Upper lobe of left lung (tissue), 6 donors: ENCODE measurements at places on chromosomes 3 and 15. TPM values are rescaled to one million over a fixed set of nuclear protein-coding genes. Genes with fewer than 3 reads are reported as not detected.

- no peaks in the 10 kb centered on the region for H3K36me3 ChIP-seq
- H3K27ac ChIP-seq = no peak overlapping the region
- H3K4me1 ChIP-seq = no peaks in the 10 kb centered on the region
- H3K4me3 ChIP-seq = no peak overlapping the region
- DNase-seq = peak; percentile 34
These were observed 11.9 kb upstream of the CD200R1L start for GRCh38 chr3:112858410-112859069.

DNA sequence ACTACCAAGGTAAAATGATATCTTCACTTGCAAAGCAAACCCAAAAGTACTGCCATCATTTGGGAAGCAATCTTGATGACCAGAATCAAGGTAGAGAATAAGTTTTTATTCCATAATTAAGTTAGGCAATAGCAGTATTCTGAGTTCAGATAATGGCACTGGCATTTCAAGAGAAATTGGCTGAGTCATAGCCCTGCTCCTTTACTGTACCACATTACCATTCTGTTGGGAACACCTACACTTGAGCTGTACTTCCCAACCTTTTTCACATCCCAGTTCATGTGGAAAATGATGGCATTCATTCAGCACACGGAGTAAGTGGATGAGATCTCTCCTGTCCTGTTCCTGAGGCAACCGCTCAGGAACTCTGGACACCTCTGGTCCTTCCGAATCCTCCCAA lies 311.6 kb upstream of the TPRG1 start:
- DNase-seq = no peak
- no peak overlapping the region for H3K27ac ChIP-seq
- H3K36me3 ChIP-seq = no peaks in the 10 kb centered on the region
- no peak overlapping the region for H3K4me3 ChIP-seq

- no peak overlapping the region for H3K4me3 ChIP-seq
- no peaks in the 10 kb centered on the region for H3K27me3 ChIP-seq
- no peak for DNase-seq
- peaks cover 19% of the 10 kb centered on the region for H3K4me1 ChIP-seq
- no peaks in the 10 kb centered on the region for H3K36me3 ChIP-seq
These were observed 182.5 kb downstream of the SLCO3A1 start for GRCh38 chr15:92035961-92036360.

DNA sequence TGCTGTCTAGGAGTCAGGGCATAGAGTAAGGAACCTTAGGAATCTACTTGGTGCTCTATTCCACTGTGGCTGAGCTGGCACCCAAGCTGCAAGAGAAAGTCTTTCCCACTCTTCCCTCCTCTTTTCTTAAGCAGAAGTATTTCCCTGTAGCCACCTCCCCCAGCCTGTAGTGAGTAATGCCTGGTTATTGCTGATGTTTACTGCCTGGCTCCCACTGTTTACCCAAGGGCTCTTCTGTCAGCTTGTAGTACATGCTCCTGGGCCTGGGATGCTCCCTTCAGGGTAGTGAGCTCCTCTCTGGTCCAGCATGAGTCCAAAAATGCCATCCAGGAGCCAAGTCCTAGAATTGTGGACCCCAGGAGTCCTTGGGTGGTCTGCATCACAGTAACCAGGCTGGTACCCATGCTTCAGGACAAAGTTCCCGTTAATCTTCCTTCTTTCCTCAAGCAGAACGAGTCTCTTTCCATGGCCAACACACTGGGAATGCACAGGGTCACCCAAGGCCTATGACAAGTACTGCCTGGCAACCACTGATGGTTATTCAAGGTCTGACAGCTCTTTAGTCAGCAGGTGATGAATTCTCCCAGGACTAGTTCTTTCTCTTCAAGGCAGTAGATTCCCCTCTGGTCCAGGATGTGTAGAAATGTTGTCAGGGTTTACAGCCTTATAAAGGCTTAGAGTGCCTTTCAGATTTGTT lies 17.6 kb downstream of the GALK2 start:
- H3K27ac ChIP-seq = no peak overlapping the region
- no peak overlapping the region for H3K4me3 ChIP-seq
- H3K27me3 ChIP-seq = no peaks in the 10 kb centered on the region
- H3K4me1 ChIP-seq = no peaks in the 10 kb centered on the region
- no peaks in the 10 kb centered on the region for H3K36me3 ChIP-seq
- DNase-seq = no peak

DNA sequence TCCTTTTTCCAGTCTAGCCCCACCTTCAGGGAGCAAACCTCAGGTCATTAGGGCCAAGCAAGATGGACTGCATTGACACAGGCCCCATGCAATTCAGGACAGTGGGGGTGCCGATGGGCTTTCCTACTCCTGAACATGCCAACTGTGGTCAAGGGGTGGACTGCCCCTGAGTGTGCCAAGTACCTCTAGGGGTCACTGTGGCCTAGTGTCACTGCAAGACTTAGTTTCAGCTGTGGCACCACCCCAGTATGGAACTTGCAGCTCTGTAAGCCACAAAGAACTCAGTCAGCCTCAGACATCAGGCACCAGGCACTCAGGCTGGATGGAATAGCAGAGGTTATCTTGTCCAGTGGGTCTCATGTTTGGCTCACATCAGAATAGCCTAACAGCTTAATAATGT lies 32.3 kb downstream of the EXOG start:
- H3K36me3 ChIP-seq = peaks cover 30% of the 10 kb centered on the region
- no peak for DNase-seq
- no peak overlapping the region for H3K4me3 ChIP-seq
- no peaks in the 10 kb centered on the region for H3K4me1 ChIP-seq
- no peaks in the 10 kb centered on the region for H3K27me3 ChIP-seq

DNA sequence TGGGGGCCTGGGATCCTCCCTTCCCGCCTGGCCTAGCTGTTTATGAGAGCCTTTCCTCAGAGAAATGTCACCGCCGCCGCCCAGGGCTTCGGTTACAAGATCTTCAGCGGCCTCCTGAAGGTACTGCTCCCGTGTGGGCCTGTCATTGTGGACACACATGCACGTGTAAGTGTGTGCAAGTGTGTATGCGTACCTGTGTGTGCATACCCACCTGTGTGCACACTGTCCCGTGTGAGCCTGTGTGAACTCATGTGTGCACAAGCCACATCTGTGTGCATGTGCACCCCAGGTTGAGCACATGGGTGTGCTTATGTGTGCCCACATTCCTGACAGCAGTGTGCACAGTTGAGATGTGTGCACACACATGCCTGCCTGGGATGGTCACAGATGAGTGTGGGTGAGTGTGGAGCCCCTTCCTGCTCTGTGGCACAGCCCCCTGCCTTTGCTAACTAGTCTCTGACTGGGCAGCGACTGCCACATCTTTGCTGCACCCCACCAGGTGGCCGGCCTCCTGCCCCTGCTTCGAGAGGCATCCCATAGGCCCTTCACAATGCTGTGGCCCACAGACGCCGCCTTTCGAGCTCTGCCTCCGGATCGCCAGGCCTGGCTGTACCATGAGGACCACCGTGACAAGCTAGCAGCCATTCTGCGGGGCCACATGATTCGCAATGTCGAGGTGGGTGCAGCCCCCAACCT lies 14.1 kb downstream of the NT5DC2 start:
- peaks cover 81% of the 10 kb centered on the region for H3K36me3 ChIP-seq
- no peaks in the 10 kb centered on the region for H3K27me3 ChIP-seq
- peaks cover 3% of the 10 kb centered on the region for H3K4me1 ChIP-seq
- no peak overlapping the region for H3K27ac ChIP-seq
- no peak for DNase-seq

DNA sequence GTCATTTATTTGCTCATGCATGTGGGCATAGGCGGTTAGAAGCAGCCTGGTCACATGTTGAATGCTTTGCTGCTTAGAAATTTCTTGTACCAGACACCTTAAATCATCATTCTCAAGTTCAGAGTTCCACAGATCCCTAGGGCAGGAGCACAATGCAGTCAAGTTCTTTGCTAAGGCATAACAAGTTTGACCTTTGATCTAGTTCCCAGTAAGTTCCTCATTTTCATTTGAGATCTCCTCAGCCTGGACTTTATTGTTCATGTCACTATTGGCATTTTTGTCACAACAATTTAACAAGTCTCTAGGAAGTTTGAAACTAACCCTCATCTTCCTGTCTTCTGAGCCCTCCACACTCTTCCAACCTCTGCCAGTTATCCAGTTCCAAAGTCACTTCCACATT lies 22.8 kb downstream of the HGD start:
- no peak overlapping the region for H3K27ac ChIP-seq
- DNase-seq = no peak
- H3K4me1 ChIP-seq = no peaks in the 10 kb centered on the region
- H3K27me3 ChIP-seq = no peaks in the 10 kb centered on the region
- no peak overlapping the region for H3K4me3 ChIP-seq
- no peaks in the 10 kb centered on the region for H3K36me3 ChIP-seq

- H3K36me3 ChIP-seq = no peaks in the 10 kb centered on the region
- H3K27ac ChIP-seq = no peak overlapping the region
- H3K4me3 ChIP-seq = peak overlapping the region; percentile 16
- DNase-seq = peak; percentile 97
These were observed 32.8 kb downstream of the DNASE1L3 start for GRCh38 chr3:58177747-58178527.

GRCh38 chr3:154886437-154886836 lies 193.7 kb upstream of the MME start:
- H3K4me3 ChIP-seq = no peak overlapping the region
- H3K36me3 ChIP-seq = no peaks in the 10 kb centered on the region
- H3K27ac ChIP-seq = no peak overlapping the region
- DNase-seq = no peak

Gene MAP3K13
- total RNA-seq = 41.4 TPM

- H3K27me3 ChIP-seq = no peaks in the 10 kb centered on the region
- no peaks in the 10 kb centered on the region for H3K4me1 ChIP-seq
- H3K36me3 ChIP-seq = no peaks in the 10 kb centered on the region
- H3K4me3 ChIP-seq = no peak overlapping the region
- DNase-seq = no peak
These were observed 101.8 kb downstream of the RAB11A start for GRCh38 chr15:65970937-65971740.

- H3K27me3 ChIP-seq = no peaks in the 10 kb centered on the region
- H3K36me3 ChIP-seq = peaks cover 96% of the 10 kb centered on the region
- no peaks in the 10 kb centered on the region for H3K4me1 ChIP-seq
- H3K27ac ChIP-seq = peak overlapping the region; percentile 26
- no peak for DNase-seq
- no peak overlapping the region for H3K4me3 ChIP-seq
These were observed 15.1 kb upstream of the ZBTB47 start for GRCh38 chr3:42638339-42638842.

Gene TNFSF10
- 86.3 TPM for total RNA-seq

DNA sequence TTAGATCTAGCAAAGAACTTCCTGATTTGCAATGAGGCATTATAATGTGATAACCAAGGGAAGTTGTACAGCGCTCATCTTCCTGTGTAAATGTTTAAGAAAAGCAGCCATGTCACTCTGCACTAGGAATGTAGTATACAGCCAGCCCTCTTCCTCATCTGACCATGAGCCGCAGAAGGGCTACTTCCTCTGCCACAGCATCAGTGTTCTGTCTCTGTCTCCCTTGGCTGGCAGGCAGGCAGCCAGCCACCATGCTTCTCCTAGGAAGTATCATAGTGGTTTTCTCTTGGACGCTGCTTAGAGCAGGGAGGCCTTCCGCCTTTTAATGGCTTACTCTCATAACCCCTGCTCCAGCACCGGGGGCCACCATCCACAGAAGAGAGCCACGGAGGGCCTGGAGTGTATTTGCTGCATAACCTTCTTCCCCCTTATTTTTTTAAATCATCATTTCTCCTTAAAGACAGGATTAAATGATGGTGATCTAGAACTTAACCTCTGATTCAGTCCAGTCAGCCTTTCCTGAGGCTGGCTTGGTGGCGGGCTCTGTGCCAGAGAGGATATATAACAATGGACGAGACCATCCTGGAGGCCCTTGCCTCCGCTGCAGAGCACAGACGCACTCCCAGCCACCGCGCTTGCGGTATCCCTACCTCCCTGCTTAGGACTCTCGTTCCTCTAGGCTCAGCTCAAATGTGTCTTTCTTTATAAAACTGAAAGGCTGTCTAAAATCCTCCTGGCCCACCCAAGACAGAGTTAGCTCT lies 57.3 kb upstream of the PLXNA1 start:
- H3K4me1 ChIP-seq = peaks cover 30% of the 10 kb centered on the region
- no peak for DNase-seq
- peak overlapping the region; percentile 56 for H3K27ac ChIP-seq
- H3K36me3 ChIP-seq = no peaks in the 10 kb centered on the region
- no peak overlapping the region for H3K4me3 ChIP-seq

Gene SLC38A3
- 0.15 TPM for total RNA-seq

DNA sequence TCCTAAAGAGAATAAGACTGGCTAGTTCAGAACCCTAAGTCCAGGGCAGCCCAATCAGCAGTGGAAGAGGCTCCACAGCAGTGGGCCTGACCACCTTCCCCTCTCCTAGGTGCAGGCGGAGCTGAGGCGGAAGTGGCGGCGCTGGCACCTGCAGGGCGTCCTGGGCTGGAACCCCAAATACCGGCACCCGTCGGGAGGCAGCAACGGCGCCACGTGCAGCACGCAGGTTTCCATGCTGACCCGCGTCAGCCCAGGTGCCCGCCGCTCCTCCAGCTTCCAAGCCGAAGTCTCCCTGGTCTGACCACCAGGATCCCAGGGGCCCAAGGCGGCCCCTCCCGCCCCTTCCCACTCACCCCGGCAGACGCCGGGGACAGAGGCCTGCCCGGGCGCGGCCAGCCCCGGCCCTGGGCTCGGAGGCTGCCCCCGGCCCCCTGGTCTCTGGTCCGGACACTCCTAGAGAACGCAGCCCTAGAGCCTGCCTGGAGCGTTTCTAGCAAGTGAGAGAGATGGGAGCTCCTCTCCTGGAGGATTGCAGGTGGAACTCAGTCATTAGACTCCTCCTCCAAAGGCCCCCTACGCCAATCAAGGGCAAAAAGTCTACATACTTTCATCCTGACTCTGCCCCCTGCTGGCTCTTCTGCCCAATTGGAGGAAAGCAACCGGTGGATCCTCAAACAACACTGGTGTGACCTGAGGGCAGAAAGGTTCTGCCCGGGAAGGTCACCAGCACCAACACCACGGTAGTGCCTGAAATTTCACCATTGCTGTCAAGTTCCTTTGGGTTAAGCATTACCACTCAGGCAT lies 33.7 kb downstream of the VIPR1 start:
- H3K4me1 ChIP-seq = peaks cover 19% of the 10 kb centered on the region
- H3K27ac ChIP-seq = peak overlapping the region; percentile 89
- H3K4me3 ChIP-seq = no peak overlapping the region
- H3K36me3 ChIP-seq = no peaks in the 10 kb centered on the region

Gene APOD
- total RNA-seq = 53.5 TPM
